Activated CD4-positive, alpha-beta T cell treated with anti-CD3 and anti-CD28 coated beads for 48 hours (primary cell): ENCODE measurements at places on chromosomes 12 and 14.

- no peak for DNase-seq
Observed at GRCh38 chr14:101167428-101167827, 263.9 kb upstream of the RTL1 start.

GRCh38 chr14:55438066-55438683 is 2.2 kb downstream of the TBPL2 start:
- DNase-seq = peak; percentile 36

GRCh38 chr12:6272300-6273204 is 37.9 kb upstream of the PLEKHG6 start:
- peak; percentile 12 for DNase-seq

DNA sequence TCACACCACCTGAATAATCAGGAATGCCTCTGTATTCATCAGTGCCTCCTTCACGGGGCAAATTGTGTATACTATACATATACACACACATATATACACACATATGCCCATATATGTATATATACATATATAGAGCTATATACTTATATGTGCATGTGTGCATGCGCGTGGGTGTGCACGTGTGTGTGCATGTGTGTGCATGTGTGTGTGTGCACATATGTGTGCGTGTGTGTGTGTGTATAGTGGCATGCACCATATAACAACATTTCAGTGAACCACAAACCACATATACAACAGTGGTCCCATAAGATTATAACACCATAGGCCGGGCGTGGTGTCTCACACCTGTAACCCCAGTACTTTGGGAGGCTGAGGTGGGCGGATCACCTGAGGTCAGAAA is 35.7 kb downstream of the CFL2 start:
- no peak for DNase-seq

GRCh38 chr12:42141981-42142606 is 2.6 kb downstream of the GXYLT1 start:
- DNase-seq = no peak

DNA sequence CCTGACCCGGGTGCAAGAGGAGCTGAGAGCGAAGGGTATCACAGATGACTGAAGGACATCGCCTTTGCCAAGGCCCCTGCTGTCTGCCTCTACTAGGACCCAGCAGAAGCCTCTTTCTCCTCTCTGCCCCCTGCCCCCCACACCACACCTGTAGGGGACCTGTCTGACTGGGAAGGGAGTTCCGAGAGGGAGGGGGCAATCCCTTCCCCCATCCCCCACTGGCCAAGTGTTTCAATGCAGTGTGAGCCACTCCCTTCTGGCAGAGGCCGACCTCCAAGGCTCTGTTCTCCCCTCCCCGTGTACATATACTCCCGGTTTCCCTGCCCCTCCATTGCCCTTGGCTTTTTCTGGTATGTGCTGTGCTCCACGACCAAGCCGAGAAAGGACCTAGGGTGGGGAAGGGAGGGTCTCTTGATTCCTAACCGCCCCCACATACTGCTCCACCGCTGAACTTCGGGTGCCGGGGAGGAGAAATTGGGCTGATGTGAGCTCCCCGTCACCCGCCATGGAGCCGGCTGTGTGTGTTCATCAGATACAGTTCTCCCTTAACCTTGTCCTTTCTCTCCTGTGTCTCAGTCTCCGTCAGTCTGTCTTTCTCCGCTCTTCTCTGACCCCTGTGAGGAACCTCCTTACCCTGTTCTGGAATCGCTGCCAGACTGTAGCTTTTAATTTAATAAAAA is 2.0 kb upstream of the ARHGEF25 start:
- no peak for DNase-seq

DNA sequence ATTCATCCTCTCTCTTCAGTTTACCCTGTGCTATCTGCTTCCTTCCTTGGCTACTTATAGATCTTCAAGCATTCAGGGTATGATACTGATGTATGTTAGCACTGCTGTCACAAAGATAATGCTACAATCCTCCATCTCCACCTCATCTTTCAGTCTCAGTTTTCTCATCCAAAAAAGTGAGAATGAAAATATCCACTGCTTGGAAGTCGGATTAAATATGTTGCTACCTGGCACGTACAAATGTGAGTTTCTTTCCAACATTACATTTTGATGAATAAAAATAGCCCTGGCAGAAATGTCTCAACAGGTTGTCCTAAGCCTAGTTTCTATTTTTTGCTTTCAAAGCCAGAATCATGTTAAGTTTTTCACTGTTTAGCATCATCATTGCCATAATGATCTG is 149.9 kb downstream of the PTPN11 start:
- DNase-seq = no peak

GRCh38 chr12:9148926-9149325 is 33.2 kb upstream of the A2M start:
- no peak for DNase-seq

- no peak for DNase-seq
Observed at GRCh38 chr12:84038242-84038641, 874.4 kb downstream of the SLC6A15 start.

- no peak for DNase-seq
Observed at GRCh38 chr12:9380650-9381049, 172.5 kb upstream of the PZP start.

DNA sequence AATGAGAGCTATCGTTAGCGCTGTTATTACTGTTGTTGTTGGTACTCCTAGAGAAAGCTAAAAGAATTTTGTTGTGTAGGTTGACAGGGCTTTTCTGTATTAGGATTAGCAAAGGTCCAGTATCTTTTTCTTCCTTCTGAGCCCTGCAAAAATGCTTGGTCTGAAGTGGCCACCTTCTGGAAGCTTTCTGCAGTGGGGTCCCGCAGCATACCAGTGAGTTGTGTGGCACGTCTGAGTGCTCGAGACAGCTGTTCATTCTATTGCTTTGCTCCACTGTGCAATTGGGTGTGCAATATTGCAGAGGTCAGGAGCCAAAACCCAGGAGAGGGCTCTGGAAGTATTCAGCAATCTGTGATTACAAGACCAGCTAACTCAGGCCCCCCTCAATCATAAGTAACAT is 57.1 kb downstream of the CCDC60 start:
- no peak for DNase-seq

DNA sequence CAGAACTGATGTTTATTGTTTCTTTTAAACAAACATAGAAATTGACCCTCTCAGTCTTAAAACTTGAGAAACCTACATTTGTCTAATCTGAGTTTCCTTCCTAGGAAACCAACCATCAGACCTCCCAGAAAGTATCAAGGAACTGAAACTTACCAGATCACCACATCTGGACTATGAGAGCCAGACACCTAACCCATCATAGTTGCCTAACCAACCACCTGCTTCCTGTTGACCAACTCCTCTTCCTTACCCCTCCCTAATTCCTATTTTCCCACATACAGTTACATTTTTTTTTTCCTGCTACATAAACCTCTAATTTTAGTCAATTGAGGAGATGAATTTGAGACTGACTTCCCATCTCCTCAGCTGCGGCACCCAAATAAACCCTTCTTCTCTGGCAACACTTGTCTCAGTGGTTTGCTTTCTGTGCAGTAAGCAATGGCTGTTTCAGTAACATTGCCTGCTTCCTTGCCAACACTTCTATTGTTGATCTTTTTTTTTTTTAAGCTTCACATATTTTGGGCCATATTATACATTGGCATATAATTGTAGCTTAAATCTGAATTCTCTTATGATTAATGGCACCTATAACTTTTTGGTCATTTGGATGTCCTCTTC is 34.3 kb downstream of the KLRD1 start:
- DNase-seq = no peak
